HepG2 (cell line): ENCODE measurements at places on chromosomes 4 and X. TPM values are rescaled to one million over a fixed set of nuclear protein-coding genes. Genes with fewer than 3 reads are reported as not detected.

GRCh38 chr4:76723924-76724323 lies 174.0 kb downstream of the SOWAHB start:
- no peaks in the 10 kb centered on the region for H3K36me3 ChIP-seq
- no peak for DNase-seq
- H3K27me3 ChIP-seq = 0 out of 3 replicates have a peak, but pooled peaks cover 3% of the 10 kb centered on the region
- H3K4me3 ChIP-seq = no peak overlapping the region
- no peak overlapping the region for H3K27ac ChIP-seq

GRCh38 chr4:164906368-164906767 lies 29.4 kb downstream of the APELA start:
- no peaks in the 10 kb centered on the region; the same call in 1 of the 2 replicates for H3K27me3 ChIP-seq
- DNase-seq = no peak
- H3K4me1 ChIP-seq = no peaks in the 10 kb centered on the region
- no peaks in the 10 kb centered on the region for H3K36me3 ChIP-seq
- H3K4me3 ChIP-seq = no peak overlapping the region

DNA sequence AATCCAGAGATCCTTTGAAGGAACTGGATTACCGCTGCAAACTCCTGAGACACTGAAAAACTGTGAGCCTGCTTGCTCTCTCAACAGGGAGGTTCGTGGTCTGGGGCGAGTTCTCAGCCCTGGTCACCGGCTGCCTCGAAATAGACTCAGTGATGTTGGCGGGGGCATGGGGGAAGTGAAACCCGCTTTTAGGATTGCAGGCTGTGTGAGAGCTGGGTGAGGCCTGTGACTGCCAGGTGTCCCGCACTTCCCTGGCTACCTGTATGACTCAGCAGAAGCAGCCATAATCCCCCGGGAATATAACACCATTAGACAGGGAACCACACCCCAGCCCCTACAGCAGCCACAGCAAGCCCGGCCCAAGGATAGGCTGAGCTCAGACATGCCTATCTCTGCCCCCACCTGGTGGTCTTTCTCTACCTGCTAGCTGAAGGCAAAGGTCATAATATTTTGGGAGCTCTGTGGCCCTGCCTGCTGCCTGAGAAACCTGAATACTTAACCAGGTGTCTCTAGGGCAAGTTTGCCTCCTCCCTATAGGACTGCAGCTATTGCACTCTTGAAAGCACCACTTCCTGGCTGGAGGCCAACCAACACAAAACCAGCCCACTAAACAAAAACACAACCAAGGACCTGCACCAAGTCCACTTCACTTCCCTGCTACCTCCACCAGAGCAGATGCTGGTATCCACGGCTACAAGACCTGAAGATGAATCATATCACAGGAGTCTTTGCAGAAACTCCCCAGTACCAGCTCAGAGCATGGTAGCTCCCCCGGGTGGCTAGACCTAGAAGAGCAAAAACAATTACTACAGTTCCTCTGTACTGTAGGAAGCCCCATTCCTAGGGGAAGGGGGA lies 202.0 kb downstream of the RRAGB start:
- no peak for DNase-seq
- H3K27me3 ChIP-seq = no peaks in the 10 kb centered on the region
- no peaks in the 10 kb centered on the region for H3K4me1 ChIP-seq

- H3K4me1 ChIP-seq = peaks cover 16% of the 10 kb centered on the region
- H3K27ac ChIP-seq = no peak overlapping the region
- H3K36me3 ChIP-seq = no peaks in the 10 kb centered on the region
Observed at GRCh38 chr4:41881981-41882624, 53.1 kb upstream of the TMEM33 start.

- H3K36me3 ChIP-seq = no peaks in the 10 kb centered on the region
- no peak overlapping the region for H3K4me3 ChIP-seq
- no peaks in the 10 kb centered on the region for H3K27me3 ChIP-seq
- DNase-seq = peak; percentile 10
- no peaks in the 10 kb centered on the region for H3K4me1 ChIP-seq
Observed at GRCh38 chr4:101393256-101393655, 45.9 kb upstream of the PPP3CA start.

Gene NSG1
- total RNA-seq = not detected in 2 replicates

DNA sequence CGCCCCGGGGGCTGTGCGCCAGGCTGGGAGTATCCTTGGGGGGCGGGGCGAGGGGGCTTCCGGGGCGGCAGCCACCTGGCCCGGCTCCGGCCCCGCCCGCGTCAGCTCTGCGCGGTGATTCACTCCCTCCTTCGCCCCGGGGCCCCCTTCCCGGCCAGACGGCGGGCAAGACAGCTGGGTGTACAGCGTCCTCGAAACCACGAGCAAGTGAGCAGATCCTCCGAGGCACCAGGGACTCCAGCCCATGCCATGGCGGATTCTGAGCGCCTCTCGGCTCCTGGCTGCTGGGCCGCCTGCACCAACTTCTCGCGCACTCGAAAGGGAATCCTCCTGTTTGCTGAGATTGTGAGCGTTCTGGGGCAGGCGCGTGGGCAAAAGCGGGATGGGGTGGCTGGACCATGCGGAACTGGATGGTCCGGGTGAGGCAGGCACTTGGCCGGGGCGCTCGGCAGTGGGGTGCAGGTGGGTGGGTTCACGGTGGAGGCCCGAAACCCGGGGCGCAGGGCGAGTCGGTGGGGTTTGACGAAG lies at the start of gene PLP2:
Gene PLP2, plus strand, starts transcription at position 147 of the 528 bp plus-strand sequence. Its CDS starts 103 bp downstream, at position 250.
- H3K27ac ChIP-seq = no peak within 1 kb of the TSS
- no peak within 1 kb of the TSS for H3K4me3 ChIP-seq
- DNase-seq = no peak
- no peaks in the 10 kb centered on the region for H3K36me3 ChIP-seq

DNA sequence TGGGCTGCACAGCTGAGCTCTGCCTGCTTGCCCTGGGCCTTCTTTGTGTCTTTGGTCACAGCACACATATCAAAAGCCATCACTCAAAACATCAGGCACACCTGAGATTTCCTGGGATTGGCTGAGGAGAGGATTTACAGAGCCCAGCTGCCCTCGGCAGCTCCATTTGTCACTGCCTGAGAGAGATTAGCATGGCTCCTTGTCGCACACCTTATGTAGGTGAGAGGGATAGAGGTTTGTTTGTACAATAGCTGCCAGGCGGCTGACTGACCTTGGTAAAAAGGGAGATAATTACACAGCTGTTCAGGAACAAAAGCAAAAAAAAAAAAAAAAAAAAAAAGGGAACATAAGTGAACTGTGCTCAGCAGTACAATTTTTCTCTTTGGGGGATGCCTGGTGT lies 63.2 kb downstream of the MGST2 start:
- peaks cover 29% of the 10 kb centered on the region for H3K4me1 ChIP-seq
- H3K36me3 ChIP-seq = peaks cover 26% of the 10 kb centered on the region
- no peak overlapping the region for H3K4me3 ChIP-seq
- DNase-seq = peak; percentile 38

DNA sequence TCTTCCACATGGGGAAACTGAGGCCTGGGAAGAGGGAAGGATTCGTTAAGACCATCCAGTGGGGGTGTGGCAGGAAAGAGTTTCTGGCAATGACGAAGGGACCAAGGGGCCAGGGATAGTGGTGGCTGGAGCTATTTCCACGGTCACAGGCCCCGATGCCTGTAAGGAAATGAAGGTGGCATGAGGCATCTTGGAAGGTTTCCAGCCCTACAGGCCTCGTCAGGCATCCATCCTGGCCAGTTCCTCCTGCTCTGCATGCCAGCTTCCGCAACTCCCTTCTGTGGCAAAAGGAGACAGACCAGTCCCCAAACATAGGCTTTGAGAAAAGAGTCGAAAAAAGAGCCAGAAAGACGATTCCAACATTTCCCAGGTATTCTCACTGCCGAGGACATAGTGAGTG lies 9.2 kb upstream of the C4orf50 start:
- H3K27me3 ChIP-seq = peaks cover 78% of the 10 kb centered on the region
- H3K27ac ChIP-seq = no peak overlapping the region
- DNase-seq = no peak
- H3K36me3 ChIP-seq = no peaks in the 10 kb centered on the region
